ENCODE measurements at places on chromosomes 7 and 10.

DNA sequence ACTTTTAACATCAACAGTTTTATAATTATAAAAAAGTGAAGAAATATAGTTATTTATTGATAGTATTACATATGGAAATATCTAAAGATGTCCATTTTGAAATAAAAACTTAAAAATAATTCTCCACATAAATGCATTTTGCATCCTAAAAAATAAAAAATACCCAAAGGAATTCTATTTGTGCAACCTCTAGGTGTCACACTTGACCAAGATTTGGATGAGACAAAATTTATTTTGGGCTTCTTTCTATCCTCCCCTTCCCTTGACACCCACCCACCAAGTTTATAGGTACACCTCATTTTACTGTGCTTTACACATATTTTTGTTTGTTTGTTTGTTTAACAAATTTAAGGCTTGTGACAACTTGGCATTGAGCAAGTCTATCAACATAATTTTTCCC, 3.3 kb upstream of the THSD7A start:
- DNase-seq: no peak

- no peak for DNase-seq
These were observed 292.5 kb upstream of the SEMA3C start for GRCh38 chr7:81211204-81211933.

- DNase-seq: no peak
These were observed 89.1 kb upstream of the TRIM24 start for GRCh38 chr7:138370956-138371355.

DNA sequence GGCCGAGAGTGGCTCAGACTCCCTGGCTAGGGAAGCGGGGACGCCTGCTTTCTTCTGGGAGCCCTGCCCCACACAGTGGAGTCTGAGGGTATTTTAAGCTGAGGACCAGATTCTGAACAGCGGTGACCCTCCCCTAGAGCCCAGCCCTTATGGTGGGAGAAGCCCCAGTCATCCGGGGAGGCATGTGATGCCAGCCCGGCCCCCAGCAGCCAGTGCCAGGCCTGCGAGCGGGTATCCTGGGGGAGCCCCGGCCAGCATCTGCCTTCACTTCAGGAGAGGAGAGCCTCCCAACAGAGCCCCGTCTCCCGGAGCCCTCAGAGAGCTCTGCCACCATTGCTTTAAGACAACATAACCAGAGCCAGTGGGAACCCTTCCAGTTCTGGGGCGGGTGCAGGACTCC, 41.5 kb upstream of the DNAJB6 start:
- DNase-seq: no peak

GRCh38 chr10:34792881-34793280, 22.2 kb downstream of the PARD3 start:
- DNase-seq: no peak

- no peak for DNase-seq
These were observed 191.3 kb downstream of the HECW1 start for GRCh38 chr7:43303740-43304241.
